Activated CD4-positive, alpha-beta T cell treated with anti-CD3 and anti-CD28 coated beads, Interleukin-2, amount 10 ng/mL, durations not matched to agents 7 days and 5 days (primary cell): ENCODE measurements at places on chromosomes 2 and 18.

DNA sequence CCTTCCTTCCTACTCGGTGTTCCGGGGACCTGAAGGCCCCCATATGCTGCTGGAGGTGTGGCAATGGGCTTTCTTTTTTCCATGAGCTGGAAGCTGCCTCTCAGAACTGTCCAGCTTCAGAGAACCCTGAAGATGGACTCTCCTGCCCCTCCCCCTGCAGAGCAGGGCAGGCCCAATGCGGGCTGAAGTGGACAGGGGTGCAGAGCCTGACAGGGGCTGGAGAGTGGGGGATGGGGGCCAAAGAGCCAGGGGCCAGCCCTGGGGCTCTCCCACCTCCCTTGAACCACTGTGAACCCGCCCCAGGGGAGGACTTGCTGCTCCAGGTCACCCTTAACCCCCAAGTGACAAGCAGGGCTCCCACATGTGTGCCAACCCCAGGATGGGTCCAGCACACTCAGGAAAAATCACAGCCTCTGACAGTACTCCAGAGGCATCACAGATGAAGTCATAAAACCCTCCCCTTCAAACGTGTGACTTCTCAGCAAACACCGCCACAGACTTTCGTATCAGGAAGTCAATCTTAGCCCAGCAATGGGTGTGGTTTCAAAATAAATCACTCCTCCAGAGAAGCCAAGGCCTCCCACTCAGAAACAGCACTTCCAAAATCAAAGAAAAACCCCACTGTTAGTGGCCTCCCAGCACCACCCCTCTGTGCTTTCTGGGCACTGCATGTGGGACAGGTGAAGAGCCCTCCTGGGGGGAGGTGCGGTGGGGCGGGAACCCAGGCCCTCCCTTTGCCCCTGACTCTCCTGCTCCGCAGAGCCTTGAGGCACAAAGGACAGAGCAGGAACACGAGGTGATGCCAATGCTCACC is 135.8 kb downstream of the HDAC4 start:
- peak; percentile 84 for DNase-seq

DNA sequence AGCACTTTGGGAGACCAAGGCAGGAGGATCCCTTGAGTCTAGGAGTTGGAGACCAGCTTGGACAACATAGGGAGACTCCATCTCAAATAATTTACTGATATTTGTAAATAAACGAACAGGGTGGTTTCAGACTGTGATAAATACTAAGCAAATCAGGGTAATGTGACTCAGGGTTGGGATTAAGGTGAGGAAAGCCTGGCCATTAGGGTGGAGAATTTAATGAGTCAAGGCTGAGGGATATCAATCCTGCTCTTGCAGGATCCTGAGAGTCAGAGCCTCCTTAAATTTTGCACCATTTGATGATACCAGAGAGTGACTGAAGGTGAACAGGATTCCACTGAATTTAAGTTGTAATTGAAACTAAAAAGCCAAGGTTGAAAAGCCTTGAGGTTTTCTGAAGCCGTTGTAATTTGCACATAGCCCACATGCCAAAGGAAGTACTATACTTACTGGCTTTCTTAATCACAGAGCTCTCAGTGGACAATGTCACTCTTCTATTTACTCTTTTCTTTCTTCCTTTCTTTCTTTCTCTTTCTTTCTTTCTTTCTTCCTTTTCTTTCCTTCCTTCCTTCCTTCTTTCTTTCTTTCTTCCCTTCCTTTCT is 28.6 kb upstream of the AP1S3 start:
- DNase-seq, result peak; percentile 33

DNA sequence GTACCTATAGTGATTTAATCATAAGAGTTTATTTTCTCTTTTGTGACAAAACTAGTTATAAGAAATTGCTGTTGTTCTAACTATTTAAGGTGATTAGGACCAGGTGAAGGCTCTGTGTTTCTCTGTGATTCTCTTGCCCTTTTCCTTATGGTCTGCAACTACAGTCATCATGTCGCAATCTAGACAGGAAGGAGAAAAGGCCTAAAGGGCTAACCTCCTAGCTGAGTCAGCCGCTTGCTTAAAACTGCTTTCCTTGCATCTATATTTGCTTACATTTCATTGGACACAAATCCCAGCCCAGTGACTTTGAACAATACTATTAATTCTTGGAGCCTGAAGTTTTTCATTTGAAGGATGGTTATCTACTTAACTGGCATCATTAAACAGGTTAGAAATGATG is 93.1 kb downstream of the PIK3C3 start:
- no peak for DNase-seq

- no peak for DNase-seq
Measured at GRCh38 chr2:135573620-135574019, 42.3 kb downstream of the R3HDM1 start.

GRCh38 chr2:169302364-169302763 is 60.0 kb downstream of the LRP2 start:
- DNase-seq, result no peak
